ENCODE measurements at places on chromosomes 1 and 21.

DNA sequence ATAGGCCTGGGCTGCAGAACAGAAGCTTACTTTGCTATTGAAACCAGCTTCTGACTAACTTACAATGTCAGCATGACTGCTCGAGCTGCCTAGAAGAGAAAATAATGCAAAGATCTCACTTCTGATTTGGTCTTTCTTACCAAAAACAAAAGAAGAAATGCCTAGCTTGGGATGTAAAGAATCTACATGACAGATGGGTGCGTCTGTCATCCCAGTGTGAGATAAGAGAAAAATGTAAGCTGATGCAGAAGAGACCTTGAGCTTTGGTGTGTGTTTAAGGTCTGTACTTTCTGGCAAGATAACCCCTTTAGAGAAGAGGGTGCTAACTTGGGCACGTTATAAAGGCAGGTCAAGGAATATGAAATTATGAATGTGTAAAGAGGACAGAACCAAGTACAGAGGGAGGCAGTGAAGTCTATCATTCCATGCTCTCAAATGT is 3.6 kb downstream of the FAM20B start:
- DNase-seq = no peak
- H3K36me3 ChIP-seq = peaks cover 1% of the 10 kb centered on the region
- peaks cover 7% of the 10 kb centered on the region for H3K27me3 ChIP-seq
- H3K27ac ChIP-seq = no peak overlapping the region

DNA sequence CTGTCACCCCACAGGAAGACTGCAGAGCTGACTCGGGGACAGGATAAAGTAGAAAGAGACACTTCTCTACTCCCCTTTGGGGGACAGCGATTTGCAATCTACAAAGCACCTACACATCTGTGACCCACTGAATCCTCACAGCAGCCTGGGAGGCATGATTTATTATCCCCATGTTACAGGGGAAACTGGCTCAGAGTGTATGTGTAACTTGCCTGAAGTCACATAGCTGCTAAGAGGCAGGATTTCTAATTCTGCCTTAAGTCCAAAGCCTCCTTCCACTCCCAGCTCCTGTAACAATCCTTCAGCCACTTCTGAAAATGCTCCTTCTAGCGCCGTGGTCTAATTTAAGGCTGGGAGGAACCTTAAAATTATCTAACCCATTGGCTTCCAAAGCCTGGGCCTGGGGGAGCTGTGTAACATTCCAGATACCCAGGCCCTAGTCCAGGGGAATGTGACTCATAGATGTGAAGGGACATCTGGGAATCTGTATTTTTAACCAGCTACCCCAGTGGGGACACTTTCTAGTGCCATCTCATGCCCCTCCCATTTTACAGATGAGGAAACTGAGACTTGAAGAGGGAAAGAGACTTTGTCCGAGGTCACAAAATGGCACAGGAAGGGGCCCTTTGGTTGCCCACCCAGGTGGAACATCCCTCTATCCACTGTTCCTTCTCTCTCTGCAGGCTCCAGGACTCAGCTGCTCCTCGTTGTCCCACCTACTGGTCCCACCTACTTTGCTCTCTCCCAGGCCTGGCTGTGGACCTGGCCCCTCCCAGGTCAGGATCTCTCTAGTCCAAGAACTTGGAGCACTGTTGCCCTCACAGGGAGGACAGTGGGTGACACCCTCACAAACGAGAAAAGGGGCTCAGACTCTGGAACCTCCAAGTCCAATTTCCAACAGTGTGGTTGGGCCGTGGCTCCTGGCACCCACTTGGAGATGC is 48.9 kb downstream of the AHDC1 start:
- H3K4me1 ChIP-seq = peaks cover 23% of the 10 kb centered on the region
- no peaks in the 10 kb centered on the region for H3K27me3 ChIP-seq
- H3K27ac ChIP-seq = peak overlapping the region; percentile 72
- peaks cover 6% of the 10 kb centered on the region for H3K36me3 ChIP-seq

- H3K27ac ChIP-seq = no peak overlapping the region
- peaks cover 3% of the 10 kb centered on the region for H3K27me3 ChIP-seq
- DNase-seq = no peak
- no peaks in the 10 kb centered on the region for H3K4me1 ChIP-seq
- H3K36me3 ChIP-seq = no peaks in the 10 kb centered on the region
These were observed 85.7 kb downstream of the TGFB2 start for GRCh38 chr1:218430822-218431221.

GRCh38 chr1:180225403-180225802 is 4.7 kb upstream of the LHX4 start:
- no peak for DNase-seq
- peaks cover 2% of the 10 kb centered on the region for H3K36me3 ChIP-seq
- H3K4me3 ChIP-seq = no peak overlapping the region
- peaks cover 72% of the 10 kb centered on the region for H3K27me3 ChIP-seq

DNA sequence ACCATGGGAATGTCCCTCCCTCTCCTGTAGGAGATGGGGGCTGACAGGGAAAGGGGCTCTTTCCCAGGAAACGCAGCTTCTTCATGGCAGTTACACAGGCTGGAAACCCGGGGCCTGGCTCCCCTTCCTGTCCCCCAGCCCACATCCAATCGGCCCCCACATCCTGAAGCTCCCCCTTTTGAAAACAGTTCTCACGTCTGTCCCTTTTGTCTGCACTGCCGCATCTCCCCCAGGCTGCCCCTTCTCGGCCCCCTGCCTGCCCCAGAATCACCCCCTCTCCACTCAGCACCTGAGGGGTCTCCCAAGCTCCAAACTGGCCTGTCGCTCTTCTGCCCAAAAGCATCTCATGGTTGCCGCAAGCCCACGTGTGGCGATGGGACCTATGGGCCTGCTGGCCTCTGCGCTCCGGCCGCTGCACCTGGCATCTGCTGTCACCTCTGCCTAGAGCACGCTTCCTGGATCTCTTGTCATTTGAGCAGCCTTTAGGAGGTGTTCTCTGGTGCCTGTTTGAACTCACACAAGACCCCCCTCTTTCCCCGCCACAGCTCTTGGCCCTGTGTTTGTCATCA is 867 bp downstream of the SLC1A7 start:
- H3K4me3 ChIP-seq = no peak overlapping the region
- no peak overlapping the region for H3K27ac ChIP-seq
- no peaks in the 10 kb centered on the region for H3K27me3 ChIP-seq
- H3K36me3 ChIP-seq = no peaks in the 10 kb centered on the region

DNA sequence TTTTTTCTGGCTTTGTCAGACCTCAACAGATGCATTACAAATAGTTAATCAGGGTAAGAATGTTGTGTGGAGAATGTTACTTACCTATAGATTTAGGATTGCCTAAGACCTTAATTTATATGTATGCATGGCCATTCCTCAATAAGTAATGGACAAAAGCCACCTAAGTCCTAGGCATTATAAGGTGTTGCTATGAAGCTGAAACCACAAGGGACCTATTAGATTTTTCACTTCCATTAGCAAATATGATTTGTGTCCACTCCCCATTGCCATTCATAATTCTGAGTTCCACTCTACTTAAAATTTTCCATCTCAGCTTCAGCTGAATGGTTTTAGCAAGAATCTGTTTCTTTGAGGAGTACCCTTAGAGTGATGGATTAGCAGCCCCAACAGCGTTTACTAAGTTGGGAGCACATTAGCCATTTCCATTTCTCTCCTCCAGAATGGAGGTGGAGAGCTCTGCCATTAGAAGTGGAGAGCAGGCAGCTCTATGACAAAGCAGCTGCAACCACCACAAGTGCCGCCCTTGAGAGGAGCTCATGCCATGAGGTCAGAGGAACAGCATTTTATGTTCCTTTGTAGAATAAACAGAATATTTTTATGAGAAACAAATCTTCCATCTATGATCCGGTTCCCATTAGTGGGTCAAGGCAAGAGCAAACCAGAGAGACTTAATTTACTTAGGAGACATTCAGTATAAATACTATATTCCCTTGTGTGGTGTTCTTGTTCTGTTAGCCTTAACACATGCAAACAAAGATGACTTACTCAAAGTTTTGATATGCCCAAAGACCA is 28.9 kb upstream of the C1orf87 start:
- H3K4me1 ChIP-seq = no peaks in the 10 kb centered on the region
- DNase-seq = no peak
- H3K36me3 ChIP-seq = no peaks in the 10 kb centered on the region
- H3K27me3 ChIP-seq = no peaks in the 10 kb centered on the region
- no peak overlapping the region for H3K27ac ChIP-seq

- no peaks in the 10 kb centered on the region for H3K4me1 ChIP-seq
- no peak for DNase-seq
- peaks cover 37% of the 10 kb centered on the region for H3K27me3 ChIP-seq
- H3K4me3 ChIP-seq = peak overlapping the region; percentile 30
- H3K27ac ChIP-seq = no peak overlapping the region
These were observed 852 bp downstream of the RGS7 start for GRCh38 chr1:241356187-241356518.

DNA sequence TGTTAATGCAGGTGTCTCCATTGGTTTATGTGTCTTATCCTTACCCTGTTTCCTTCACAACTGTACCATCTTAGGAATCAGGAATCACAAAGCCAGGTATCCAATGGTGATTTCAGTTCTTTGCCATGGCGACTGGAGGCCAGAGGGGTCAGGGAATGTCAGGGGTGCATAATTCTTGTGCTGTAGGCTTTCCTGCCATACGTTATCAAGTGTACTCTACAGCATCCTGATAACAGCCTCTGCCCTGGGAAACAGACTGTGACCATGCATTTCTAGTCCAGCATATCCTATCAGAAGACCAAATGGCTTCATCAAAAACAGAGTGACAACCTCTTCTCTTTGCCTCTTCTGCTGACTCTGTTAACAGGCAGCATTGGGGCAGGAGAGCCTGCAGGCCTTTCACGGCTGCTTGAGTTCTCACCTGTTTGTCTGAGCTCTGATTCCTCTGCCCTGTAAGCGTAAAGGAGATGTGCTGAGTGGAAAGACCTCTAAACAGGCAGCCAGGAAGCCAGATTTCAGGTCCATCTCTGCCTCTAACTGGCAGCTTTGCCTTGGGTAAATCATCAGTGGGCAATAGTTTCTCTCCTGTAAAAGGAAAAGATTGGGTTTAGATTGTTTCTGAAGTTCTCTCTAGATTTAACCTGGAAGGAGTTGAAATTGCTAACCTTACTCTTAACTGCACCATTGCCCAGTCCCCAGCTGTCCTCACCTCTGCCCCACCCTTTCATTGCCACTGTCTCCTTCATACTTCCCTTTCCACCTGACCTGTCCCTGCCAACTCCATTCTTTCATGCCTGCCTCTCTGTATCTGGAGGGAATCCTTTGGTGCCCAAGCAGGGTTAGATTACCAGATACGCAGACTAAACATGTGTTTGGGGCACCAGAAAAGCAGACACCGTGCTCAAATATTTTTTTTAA is 80.2 kb downstream of the LRRC8D start:
- H3K36me3 ChIP-seq = peaks cover 16% of the 10 kb centered on the region
- H3K4me3 ChIP-seq = no peak overlapping the region
- H3K27me3 ChIP-seq = no peaks in the 10 kb centered on the region

DNA sequence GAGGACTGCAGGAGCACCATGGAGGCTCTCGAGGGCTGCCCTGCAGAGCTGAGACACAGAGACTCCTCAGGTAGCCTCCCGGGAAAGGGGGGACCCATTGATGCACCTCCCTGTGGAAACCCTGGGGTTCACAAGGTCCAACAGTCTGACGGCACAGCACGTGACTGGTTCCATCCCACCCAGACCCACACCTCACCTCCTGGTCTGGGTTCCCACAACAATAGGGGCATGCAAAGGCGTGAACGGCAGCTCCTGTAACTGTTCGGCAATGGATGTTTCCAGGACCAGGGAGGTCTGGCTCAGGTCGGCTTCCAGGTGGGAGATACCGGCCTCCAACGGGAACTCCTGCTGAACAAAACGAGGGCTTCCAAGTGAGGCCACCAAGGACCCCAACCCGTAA is 86.8 kb downstream of the NPHP4 start:
- DNase-seq = no peak
- H3K4me1 ChIP-seq = peaks cover 4% of the 10 kb centered on the region
- H3K27ac ChIP-seq = no peak overlapping the region
- no peaks in the 10 kb centered on the region for H3K27me3 ChIP-seq
- H3K4me3 ChIP-seq = no peak overlapping the region

DNA sequence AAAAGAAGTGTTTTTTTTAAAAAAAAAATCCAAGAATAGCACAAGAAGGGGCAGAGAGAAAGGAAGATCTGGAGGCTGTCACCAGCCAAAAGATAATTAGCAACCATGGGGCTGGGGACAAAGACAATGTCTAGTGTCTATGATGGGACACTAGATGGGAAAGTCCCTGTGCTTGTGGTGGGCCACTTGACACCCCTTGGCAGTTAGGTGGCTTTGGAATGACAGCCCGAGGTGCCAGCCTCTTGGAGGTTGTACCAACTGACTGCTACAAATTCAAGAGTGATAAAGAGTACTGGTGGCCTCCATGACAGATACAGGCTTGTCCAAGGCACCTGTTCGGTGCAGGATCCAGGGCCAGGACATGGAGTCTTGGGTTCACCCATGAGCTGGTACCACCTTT is 21.6 kb downstream of the ATP2B4 start:
- no peak overlapping the region for H3K27ac ChIP-seq
- H3K27me3 ChIP-seq = no peaks in the 10 kb centered on the region
- no peak for DNase-seq
- peaks cover 29% of the 10 kb centered on the region for H3K36me3 ChIP-seq

DNA sequence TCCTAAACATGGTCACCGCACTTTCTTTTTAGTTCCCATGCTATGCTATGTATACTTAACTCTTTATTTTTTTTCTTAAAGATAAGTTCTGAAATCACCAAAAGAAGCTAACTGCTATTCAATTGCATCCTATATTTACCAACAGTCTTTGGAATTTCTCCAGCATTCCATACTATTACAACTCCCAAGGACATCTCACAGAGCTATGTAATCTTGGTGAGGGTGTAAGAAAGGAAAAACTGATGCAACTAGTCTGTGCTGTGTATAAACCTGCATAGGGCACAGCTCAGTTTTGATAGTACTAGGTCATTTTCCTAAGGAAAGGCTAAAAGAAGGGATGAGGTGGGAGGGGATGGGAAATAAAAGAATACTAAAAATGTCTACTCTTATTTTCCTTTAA is 78.0 kb downstream of the PTPN14 start:
- H3K27ac ChIP-seq = no peak overlapping the region
- no peak for DNase-seq
- no peaks in the 10 kb centered on the region for H3K36me3 ChIP-seq

DNA sequence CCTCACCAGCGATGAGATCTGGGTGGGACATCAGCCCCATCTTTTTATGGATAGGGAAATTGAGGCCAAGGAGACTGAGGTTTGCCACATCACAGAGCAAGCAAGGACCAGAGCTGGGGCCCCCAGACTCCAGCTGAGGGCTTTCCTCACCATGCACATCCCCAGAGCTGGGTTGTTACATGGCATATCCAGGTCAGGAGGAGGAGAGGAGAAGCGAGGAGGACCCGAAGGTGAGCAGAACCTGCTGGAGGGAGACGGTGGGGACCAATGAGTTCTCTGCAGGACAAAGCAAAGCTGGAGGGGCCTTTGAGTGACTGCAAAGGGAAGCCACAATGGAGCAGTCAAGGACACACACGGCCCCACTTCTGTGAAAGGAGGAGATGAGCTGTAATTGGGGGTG is 255.5 kb upstream of the CSF3R start:
- H3K27ac ChIP-seq = no peak overlapping the region
- H3K4me1 ChIP-seq = no peaks in the 10 kb centered on the region
- DNase-seq = no peak
- peaks cover 31% of the 10 kb centered on the region for H3K27me3 ChIP-seq
- no peaks in the 10 kb centered on the region for H3K36me3 ChIP-seq
- H3K4me3 ChIP-seq = no peak overlapping the region
